NCI-H1436 (cell line): ENCODE measurements at places on chromosomes 16 and 17.
A peak's percentile ranks its signal among the peaks of the same experiment; 100 is the strongest.

DNA sequence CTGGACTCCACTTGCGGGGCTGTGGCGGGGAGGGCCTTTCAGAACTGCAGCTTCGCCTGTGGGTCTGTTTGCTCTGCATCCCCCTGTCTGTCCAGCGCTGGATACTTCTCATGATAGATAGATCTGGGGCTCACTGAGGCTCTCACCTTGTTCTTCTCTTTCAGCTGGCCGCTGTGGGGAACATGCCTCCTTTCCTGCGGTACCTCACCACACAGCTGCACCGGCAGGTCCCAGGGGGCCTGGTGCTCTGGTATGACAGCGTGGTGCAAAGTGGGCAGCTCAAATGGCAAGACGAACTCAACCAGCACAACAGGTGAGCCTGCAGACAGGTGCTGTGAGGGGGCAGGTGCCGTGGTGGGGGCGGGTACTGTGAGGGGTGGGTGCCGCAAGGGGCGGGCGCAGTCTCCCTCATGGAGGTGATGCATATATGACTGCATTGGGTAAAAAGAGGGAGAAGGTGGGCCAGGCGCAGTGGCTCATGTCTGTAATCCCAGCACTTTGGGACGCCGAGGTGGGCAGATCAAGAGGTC lies 6.2 kb downstream of the ENGASE start:
- no peak for DNase-seq

DNA sequence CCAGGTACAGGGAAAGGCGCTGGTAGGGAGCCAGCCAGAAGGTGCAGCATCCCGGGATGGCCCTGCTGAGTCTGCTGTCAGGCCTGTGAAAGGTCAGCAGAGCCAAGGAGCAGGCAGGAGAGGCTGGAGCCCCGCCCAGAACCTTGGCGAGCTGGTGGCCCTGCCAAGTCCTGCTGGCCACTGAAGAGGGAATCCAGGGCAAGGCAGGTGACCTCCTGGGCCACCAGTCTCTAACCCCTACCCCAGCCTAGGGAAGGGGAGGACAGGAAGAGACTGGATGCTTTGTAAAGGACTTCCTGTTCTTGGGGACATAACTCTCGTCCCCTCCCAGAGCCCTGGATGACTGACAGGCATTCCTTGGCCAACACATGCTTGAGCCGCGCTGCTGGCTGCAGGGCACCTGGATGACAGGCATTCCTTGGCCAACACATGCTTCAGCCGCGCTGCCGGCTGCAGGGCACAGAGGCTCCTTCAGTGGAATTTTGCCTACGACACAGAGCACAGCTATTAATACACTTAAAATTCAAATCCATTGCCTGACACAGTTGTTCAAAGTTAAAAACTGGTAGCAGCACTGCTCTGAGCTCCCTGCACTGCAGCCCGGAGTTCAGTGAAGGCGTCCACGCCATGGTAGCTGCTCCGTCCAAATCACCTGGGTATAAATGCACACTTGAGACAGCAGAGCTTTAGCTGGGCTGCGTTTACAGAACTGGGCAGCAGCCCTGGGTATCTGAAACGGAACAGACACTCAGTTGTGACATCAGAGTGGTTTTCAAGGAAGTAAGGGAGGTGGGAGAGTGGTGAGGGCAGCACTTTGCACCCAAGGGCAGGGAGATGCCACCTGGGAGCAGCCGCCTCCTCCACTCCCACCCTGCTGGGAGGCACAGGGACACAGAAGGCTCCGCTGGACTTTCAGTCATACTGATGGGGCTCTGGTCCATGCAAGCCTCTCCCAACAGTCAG lies 2.0 kb upstream of the BRICD5 start:
- no peak for DNase-seq

DNA sequence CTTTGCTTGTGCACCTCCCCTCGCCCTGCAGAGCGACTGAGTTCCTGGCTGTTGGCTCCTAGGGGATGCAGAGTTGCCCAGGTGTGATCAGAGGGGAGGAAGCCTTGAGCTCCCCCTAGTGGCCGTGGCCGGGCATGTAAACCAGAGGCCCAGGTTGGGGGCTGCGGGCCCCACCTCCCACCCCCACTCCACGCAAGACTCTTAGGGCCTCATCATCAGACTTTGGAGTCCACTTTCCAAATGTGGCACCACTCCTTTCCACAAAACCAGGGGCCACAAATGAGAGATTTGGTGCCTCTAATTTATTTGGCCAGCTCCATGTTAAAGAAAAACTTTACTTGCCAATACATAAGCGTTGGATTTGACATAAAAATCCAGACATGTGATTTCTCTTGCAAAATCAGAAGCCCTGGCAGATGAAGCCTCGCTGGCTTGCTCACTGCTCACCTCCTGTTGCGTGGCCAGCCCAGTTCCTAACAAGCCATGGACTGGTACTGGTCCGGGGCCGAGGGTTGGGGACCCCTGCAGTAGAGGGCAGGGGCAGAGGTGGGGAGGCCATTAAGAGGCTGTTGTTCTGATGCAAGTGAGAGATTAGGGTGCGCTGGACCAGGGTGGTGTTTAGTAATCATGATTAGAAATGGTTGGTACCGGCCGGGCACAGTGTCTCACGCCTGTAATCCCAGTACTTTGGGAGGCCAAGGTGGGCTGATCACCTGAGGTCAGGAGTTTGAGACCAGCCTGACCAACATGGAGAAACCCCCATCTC lies 28.7 kb upstream of the GAS7 start:
- no peak for DNase-seq

GRCh38 chr17:73281928-73282327 lies 20.2 kb upstream of the CPSF4L start:
- DNase-seq, result peak; percentile 92

DNA sequence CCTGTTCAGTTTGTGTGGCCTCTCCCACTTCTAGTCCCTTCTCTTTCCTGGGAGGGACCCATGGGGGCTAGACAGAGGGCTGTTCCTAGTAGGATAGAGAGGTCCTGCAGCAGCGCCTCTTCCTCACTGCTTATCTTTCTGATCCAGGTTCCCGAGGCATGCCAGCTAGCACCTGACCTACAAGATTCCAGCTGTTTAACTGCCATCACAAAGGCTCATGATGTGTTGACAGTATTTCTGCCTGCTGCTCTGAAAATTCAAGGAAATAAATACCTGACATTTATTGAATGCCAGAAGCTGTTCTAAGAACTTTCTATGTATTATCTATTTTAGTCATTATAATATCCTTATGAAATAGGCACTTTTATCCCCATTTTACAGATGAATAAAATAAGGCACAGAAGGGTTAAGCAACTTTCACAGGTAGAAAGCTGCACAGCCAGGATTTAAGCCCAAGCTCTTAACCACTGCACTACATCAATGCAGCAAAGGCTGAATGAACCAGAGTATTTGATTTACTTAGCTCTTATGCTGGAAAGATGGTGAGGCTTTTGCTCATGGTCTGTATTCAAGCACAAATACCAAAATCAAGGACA lies 38.8 kb downstream of the HEATR6 start:
- DNase-seq, result no peak

DNA sequence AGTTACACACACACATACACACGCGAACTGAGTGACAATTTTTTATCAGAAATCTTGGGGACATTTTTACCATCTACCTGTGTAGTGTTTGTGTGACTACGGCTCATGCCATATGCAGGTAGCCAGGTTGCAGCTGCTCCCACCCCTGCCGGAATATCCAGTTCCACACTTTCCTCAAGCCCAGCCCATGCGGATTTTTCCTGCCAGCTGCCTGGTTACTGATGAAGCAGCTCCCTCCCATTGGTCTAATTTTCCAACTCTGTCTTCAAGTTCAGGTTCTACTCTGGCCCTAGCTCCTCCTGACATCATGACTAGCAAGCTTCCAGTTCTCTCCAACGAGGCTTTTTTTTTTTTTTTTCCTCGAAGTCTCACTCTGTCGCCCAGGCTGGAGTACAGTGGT lies 4.8 kb downstream of the GSG1L2 start:
- DNase-seq, result no peak

- no peak for DNase-seq
Observed at GRCh38 chr16:16021020-16021419, 71.6 kb downstream of the ABCC1 start.

DNA sequence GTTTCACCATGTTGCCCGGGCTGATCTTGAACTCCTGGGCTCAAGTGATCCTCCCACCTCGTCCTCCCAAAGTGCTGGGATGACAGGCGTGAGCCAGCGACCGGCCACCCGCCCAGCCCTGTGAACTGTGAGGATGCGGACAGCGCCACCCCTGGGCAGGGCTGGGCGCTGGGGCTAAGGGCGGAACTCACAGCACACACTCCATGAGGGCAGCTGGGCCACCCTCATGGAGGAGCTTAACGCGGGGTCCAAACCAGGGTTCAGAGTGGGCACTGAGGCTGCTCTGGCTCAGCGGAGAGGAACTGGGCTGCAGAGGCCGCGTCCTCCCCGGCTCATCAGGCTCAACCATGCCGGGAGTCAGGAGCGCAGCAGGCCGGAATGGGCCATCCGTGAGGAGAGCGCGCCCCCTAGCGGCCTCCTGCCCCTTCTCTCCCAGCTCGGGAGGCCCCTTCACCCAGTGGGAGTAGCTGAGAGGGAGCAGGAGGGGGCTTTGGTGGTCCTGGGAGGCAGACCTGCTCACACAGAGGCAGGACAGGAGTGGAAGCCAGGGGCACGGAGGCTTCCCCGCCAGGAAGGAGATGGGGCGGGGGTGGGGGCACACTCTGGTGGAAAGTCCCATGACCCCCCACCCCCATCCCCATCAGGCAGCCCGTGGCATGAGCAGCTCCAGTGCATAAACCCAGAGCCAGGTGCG lies 13.8 kb downstream of the CORO7 start:
- DNase-seq, result peak; percentile 66

DNA sequence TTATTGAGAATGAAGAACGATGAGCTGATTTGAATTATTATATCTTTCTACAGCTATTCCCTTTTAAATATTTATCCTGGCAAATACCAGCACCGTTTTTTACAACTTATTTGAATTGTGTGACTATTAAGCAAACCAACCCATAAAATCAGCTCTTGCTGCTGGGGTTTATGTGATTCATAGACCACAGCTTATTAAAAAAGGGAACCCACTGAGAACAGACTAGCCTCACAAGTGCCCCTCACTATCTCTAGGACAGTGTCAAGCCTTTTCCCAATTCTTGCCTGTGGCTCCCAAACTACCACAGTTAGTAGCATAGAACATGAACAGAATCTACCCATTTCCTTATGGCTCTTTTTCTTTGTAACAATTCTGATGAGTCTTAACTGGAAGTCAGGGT lies 6.1 kb upstream of the LIG3 start:
- DNase-seq, result no peak

DNA sequence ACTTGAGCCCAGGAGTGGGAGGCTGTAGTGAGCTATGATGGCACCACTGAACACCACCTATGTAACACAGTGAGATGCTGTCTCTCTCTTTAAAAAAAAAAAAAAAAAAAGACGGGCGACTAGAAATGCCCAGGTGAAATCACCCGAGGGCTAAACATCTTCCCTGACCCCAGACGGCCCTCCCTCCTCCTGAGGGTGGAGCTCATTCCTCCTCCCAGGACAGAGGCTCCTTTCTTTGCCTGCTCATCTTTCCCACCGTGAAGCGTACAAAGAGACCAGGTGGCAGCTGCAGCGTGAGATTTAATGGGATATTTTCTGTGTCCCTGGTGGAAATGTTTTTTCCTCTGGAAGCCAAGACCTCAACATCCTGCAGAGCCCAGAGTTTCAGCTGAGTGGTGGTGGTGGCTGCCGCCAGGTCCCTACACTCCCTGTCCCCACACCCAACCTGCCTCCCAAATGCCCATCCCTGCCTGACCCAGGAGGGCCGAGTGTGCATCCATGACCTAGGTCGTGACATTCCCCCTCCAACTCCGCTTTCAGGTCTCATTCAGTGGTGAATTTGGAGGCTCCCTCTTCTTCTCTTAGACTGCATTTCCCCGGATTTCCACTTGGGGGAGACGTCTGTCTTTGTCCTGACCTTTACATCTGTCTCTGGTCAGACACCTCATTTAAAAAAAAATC lies 14.4 kb upstream of the GPRC5B start:
- DNase-seq, result peak; percentile 26

- no peak for DNase-seq
Observed at GRCh38 chr16:88377961-88378360, 4.8 kb upstream of the ZNF469 start.

GRCh38 chr17:79246225-79247190 lies 171.9 kb downstream of the ENGASE start:
- no peak for DNase-seq

DNA sequence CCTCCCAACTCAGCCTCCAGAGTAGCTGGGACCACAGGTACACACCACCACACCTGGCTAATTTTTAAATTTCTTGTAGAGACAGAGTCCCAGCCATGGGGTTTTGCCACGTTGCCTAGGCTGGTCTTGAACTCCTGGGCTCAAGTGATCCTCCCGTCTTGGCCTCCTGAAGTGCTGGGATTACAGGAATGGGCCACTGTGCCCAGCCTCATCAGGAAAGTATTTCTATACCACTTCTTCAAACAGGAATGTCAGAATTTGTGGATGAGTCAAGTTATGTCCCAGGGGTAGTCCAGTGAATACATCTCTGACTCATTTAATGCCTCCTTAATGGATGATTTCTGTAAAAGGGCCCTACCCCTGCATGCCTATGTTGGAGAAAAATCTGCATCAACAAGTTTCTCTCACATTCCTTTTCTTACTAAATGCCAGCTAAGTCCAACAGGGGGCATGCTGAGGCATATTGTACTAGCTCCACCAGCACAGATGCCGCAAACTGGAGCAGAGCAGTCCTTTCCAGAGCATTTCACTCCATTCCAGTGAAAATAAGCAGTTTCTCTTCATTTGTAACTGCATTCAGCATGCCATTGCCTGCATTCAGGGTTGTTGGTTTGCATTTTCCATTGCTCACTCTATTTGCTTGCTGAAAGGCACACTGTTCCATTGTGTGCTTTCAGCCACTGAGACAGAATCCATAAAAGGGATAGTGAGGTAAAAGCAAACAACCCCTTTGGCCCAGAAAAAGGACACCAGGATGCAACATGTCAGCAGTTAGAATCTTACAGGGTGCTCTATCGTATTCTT lies 5.3 kb upstream of the CAVIN1 start:
- DNase-seq, result peak; percentile 55

DNA sequence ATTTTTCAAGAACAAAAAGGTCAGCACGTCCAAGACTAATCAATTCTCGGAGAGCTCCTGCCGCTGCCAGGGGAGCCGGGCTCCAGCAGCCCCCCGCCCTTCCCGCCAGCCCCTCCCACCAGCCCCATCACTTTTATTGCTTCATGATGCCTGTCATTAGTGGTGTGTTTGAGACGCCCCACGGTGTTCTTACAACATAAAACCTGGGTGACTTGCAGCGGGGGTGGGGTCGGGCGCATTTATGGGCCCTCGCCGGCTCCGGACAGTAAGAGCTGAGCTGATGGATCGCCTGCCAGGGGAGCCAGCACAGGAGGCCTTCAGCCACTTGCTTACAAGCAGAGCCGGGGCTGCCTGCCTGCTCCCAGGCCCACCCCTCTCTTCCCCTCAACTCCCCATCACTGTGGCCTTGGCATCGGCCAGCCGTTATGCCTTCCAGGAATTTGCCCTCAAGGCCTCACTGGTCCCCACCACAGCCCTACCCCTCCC lies 82.9 kb upstream of the CBX4 start:
- no peak for DNase-seq

GRCh38 chr16:9713156-9713555 lies 469.1 kb downstream of the GRIN2A start:
- DNase-seq, result no peak

GRCh38 chr16:70290949-70291519 lies 1.7 kb upstream of the AARS1 start:
- DNase-seq, result no peak
